ENCODE measurements at places on chromosomes 6 and 20. TPM values are rescaled to one million over a fixed set of nuclear protein-coding genes. Genes with fewer than 3 reads are reported as not detected.

DCBLD1 gene
- total RNA-seq: 6.1 TPM

CDH26 gene
- 0.29 TPM for total RNA-seq

- DNase-seq: no peak
These were observed 24.5 kb upstream of the TBXT start for GRCh38 chr6:166192136-166192535.

DNA sequence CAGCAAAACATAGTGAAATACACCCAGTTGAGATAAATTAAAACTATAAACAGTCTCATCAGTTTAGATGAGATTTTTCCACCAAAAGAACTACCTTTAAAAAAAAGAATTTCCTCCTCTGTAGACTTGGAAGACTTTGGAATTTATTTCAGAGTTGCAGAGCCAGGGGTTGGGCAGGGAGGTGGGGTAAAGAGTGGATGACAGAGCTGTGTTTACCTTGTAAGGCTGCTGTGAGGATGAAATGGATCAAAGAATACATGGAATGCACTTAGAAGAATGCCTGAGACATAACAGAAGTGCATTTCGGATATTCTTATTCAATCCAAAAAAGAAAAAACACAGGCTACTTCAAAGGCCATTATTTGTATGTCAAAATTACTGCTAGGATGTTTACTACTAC, 6.4 kb upstream of the LY86 start:
- DNase-seq: no peak

DNA sequence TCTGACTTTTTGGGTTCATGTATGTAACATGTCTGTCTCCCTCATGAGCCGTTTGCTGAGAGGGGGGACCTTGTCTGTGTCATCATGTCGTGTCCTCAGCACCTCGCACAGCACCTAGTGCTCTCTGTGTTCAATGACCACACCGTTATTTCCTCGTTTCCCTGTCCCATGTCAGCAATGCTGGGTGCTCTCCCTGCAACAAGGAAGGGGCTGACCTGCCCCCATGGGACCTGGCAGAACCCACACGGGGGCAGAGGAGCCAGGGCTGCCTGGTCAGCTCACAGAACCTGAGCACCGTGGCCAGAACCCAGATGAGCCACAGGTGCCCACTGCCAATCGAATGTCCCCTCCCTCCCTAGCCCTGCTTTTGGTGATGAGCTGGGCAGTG, 7.3 kb downstream of the ADA start:
- DNase-seq: no peak

GRCh38 chr20:41786158-41786557, 168.0 kb upstream of the CHD6 start:
- DNase-seq: no peak

Data from epithelial cell of proximal tubule (primary cell).